ENCODE measurements at places on chromosomes 16 and 17.
A peak's percentile ranks its signal among the peaks of the same experiment; 100 is the strongest.

GRCh38 chr17:12085076-12085949 lies 64.6 kb downstream of the MAP2K4 start:
- no peak for DNase-seq

- DNase-seq = no peak
Observed at GRCh38 chr16:48295488-48296281, 48.3 kb upstream of the ABCC11 start.

DNA sequence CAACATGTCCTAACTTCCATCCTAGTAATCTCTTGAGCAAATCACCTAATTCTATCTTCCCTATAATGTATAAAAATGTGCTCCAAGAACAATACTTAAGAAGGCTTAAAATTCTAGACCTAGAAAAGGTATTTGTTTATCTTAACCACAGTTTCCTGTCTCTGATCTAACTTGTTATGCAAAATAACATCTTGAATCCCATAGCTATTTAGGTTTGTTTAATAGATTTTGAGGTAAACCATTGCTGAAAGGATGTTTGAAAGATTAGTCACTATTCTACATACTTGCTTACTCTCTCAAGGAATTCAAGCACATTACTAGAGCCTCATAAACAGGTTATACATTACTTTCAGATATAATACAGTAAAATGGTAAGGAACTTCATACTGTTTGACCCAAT lies 13.0 kb downstream of the CA10 start:
- DNase-seq = no peak

DNA sequence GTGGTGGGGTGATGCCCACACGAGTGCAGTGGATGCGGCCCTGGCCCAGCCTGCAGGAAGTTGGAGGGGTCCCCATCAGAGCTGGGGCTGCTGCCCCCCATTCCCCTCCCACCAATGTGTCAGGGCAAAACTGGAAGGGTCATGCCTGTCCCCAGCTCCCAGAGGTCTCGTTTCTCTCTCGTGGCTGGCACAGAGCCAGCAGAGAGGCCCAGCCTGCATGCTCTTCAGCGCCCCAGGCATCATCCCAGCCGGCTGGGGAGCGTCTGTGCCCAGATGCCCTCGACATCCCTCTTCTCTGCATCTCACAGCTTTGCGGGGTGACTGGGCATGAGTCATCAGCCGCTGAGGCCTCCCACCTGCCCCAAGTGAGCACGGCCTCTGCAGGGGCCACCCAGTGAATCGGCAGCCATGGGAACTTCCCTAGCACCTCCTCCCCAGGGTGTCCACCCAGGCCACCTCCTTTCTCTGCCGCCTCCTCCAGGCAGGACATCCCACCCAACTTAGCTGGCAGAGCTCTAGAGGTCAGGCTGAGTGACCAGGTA lies 9.8 kb upstream of the CSNK1D start:
- peak; percentile 37 for DNase-seq

GRCh38 chr17:66548659-66549310 lies 246.4 kb downstream of the PRKCA start:
- no peak for DNase-seq

All from activated CD8-positive, alpha-beta memory T cell treated with anti-CD3 and anti-CD28 coated beads, Interleukin-2, amount 50 U/mL, for 4 hours (primary cell).